ENCODE measurements at places on chromosomes 2 and 18.

DNA sequence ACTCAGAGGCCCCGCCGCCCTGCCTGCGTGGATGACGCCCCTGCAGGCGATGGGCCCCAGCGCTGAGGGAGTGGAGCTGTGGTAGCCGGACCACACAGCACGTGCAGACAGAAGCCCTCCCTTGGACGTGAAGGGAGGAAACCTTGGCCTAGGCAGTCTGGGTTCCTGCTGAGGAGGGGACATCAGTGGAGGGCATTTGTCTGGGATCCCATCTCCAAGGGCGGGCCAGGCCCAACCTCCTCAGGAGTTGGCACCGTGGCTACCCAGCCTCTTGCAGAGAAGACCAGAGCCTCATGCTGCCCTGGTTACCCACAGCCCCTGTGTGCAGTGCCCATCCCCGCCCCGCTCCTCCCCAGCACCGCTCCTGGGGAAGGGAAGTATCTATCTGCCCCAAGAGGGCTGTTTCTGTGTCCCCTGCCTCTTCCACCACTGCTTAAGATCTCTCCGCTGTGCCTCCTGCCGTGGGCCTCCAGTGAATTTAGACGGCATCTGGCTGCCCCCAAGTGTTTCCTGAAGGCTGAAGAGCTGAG is 241.8 kb downstream of the KLHL29 start:
- no peak for DNase-seq

DNA sequence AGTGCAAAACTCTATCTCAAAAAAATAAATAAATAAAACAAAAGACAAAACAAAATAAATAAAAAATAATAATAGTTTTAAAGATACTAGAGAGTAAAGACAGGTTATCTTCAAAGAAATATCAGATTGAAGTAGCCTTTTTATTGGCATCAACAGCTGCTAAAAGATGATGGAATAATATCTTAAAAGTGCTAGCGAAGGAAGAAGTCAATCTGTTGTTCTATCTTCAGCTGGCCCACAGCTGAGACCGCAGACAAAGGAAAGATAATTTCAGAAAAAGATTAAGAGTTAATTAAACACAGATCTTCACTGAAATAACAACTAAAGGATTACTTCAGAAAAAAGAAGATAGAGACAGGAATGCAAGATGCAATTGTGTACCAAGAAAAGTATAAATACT is 130.2 kb upstream of the PKDCC start:
- DNase-seq, result no peak

- no peak for DNase-seq
These were observed 59.6 kb upstream of the ACKR3 start for GRCh38 chr2:236510034-236510433.

GRCh38 chr2:69059731-69060290 is 46.8 kb downstream of the ANTXR1 start:
- DNase-seq, result no peak

- no peak for DNase-seq
These were observed 40.2 kb downstream of the EPAS1 start for GRCh38 chr2:46337208-46337994.

- DNase-seq, result no peak
These were observed 13.3 kb upstream of the PPP4R1 start for GRCh38 chr18:9627642-9628041.

DNA sequence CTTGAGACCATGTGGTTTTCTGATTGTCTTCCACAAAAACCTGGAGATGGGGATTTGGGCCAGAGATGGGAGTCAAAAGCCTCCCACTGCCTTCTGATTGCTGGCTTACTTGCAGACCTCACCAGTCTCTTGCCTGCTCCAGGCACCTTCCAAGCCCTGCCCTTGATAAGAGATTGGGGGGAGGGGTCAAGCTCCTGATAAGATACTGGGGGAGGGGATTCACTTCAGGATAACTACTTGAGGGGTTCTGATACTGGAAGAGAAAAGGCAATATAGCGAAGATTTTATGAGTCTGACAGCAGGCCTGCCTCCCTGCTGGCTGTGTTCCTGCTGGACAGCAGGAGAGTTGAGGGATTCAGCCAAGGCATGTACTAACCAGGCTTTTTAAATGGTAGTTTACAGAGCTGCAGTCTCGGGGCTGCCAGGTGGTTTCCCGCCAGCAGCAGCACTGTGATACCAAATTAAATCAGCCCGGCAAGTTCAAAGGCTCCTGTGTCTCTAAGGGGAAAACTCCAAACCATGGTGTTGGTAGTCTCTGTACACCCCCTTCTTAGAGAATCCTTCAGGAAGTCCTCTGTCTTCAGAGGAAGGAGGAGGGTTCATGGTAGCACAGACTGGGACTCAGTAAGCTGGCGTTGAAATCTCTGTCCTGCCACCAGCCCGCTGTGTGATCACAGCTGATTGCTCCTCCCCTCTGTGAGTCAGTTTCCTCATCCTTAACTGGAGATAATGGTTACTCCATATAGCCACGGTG is 58.3 kb downstream of the FBXO36 start:
- no peak for DNase-seq

DNA sequence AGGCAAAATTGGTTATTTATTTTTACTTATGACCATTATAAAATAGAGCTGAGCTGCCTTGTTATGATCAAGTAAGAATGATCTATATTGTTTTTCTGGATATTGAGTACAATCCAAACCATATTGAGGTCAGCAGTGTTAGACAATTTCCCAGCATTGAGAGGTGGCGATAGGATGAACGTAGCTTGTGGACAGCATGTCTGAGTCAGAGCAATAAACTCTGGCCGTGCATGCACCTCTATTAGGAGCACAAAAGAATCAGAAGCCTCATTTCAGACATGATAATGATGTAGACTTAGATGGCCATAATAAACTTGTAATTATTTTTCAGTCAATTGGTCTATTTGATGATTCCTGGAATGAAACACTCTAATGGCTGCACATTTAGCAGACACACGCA is 491.6 kb downstream of the RIT2 start:
- DNase-seq, result no peak

GRCh38 chr2:9406529-9407362 is 16.6 kb downstream of the ITGB1BP1 start:
- DNase-seq, result no peak

- no peak for DNase-seq
These were observed 49.4 kb downstream of the RHOB start for GRCh38 chr2:20496076-20496872.

DNA sequence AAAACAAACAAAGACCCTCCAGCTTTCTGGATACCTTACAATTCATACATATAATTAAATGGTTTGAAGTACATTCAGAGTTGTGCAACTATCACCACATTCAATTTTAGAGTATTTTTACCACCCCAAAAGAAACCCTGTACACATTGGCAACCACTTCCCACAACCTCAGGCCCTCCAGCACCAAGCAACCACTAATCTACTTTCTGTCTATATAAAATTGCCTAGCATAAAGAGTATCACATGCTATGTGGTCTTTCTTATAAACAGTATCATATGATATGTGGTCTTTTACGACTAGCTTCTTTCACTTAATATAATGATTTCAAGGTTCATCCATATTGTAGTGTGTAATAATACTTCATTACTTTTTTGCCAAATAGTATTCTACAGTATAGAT is 7.3 kb downstream of the IER3IP1 start:
- DNase-seq, result no peak

DNA sequence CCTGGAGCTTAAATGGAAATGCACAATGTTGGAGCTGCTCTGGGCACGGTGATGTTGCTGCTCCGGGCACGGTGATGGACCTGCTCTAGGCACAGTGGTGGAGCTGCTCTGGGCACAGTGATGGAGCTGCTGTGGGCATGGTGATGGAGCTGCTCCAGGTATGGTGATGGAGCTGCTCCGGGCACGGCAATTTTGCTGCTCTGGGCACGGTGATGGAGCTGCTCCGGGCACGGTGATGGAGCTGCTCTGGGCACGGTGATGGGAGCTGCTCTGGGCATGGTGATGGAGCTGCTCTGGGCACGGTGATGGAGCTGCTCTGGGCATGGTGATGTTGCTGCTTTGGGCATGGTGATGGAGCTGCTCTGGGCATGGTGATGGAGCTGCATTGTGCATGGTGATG is 79.7 kb downstream of the LDLRAD4 start:
- no peak for DNase-seq

DNA sequence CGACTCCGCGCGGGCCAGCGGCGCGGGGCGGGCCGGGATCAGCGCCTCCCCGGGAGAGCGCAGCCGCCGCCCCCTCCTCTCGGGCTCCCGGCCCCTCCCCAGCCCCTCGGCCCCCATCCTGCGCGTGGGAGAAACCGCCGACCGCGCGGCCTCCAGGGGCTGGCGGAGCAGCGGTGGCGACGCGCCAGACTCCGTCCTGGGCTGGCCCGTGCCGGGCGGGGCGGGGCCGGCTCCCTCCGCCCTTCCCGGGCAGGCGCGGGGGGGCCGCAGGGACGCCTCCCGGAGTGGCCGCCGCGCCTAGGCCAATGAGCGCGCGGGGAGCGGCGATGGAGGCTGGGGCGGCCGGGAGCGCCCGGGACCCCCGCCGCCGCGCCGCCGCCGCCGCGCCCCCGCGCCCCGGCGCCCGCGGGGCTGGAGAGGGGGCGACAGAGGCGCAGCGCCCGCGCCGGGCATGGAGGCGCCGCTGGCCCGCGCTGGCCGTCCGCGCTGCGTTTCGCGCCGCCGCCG is 49.1 kb downstream of the KCNIP3 start:
- DNase-seq, result no peak

DNA sequence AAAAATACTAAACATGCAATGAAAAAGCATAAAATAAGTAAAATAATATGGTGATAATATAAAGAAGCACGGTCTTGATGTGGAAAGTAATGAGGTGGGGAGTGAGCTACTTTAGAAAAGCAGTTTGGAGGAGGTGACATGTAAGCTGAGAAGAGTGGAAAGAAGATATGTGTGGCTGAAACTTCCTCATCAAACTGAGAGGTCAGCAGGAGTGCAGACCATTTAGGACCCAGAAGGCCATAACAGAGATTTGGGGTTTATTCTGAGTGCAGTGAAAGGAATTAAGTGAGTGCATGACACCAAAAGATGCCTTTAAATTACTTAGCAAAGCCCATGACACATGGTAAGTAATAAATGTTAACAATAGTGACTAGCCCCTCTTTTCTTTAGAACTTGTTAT is 24.4 kb upstream of the TMEM182 start:
- no peak for DNase-seq

DNA sequence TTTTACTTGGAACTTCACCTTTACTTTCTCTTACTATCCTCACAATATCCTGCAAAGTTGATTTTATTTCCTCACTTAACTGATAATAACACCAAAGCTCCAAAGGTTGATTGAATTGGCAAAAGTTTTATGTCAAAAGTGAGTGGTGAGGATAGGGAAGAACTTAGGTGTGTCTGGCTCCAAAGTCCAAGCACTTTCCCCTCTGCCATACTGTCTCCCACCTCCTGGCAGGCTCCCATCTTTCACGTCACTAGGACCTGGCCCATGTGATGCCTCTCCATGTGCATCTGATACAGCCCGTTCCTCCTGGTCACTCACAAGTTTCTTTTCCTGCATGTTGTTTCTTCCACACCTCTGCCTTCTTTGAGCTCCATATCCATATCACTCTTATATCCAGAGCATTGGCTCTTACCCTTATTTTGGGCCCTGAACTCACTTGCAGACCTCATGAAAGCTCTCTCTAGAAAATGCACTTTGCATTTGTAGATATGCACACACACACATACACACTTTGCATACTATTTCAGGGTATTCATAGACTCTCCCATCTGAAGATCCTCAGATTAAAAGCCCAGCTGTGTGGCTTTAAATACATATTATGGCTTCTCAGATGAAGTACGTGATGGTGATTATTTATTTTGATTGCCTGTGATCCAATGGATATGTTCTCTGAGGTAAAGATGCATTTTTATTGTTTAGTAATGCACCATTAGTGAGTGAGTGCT is 12.3 kb downstream of the MEP1B start:
- DNase-seq, result no peak

DNA sequence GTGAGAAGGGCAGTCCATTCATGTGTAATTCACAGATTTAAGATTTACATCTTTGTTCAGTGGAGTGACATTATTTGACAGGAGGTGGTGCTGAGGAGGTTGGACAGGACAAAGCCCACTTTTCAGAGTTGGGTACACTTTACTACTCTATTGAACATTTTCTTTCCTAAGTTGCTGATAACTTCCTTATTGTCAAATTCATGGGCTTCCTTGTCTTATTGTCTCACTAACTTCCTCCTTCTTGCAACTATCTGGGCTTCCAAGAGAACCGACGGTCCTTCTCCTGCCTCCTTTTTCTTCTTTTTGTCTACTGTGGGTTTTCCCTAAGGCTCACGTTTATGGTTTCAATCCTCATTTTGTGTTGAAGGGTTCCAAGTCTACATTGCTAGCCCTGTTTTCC is 67.7 kb upstream of the DNMT3A start:
- DNase-seq, result no peak

GRCh38 chr2:119941388-119941787 is 71.5 kb upstream of the EPB41L5 start:
- no peak for DNase-seq

DNA sequence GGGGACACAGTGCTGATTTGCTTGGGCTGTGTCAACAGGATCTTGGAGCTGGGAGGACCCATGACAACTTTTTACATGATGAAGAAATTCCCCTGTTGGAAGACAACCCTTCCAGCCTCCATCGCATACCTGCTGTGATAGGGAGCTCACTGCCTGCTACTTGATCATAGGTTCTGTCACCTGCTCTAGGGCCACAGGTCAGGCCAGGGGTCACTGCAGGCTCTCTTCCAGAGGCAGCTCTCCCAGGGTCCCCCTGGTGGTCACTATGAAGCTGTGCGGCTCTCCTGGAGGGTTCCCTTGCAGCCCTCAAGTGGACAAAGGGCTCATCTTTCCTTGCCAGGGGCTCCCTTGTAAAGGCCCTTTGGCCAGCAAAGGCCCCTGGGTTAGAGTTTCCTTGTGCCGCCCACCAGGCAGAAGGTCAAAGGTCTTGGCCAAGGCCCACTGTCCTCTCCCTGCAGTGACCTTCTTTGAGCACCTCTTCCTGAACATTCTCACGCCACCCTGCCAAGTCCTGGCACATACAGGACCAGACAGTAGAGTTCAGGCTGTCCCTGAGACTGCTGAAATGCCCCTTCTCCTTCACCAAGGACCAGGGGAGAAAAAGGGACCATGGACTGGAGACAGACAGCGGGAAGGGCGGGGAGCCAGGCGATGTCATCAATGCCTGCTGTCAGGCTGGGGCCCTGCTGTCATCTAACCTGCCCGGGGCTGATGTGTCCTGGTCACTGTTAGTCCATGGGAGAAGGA is 345.1 kb downstream of the DYSF start:
- DNase-seq, result peak; percentile 81

- DNase-seq, result no peak
These were observed 184.4 kb downstream of the RTP5 start for GRCh38 chr2:242053921-242054320.

DNA sequence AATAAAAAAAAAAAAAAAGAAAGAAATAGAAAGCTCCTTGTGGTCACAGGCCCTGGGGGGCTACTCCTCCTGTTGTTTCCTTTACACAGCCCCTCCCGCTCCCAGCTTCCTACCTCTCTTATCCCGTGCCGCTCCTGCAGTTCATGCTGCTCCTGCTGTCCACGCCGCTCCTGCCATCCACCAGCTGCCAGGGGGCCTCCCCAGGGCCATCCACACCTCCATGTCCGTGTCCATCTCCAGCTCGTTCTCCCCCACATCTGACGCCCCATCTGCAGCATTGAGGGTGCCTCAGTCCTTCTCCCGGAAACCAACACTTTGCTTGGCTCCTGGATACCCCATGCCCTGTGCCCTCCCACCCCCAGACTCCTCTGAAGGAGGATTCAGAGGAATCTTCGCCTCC is 191.7 kb downstream of the EIPR1 start:
- DNase-seq, result no peak

GRCh38 chr2:109459485-109459884 is 154.3 kb downstream of the SEPTIN10 start:
- DNase-seq, result no peak

GRCh38 chr2:217386041-217386440 is 526.2 kb upstream of the TNP1 start:
- DNase-seq, result no peak

Measured in HuH-7 (cell line).